ENCODE measurements at places on chromosomes 2 and 18.

DNA sequence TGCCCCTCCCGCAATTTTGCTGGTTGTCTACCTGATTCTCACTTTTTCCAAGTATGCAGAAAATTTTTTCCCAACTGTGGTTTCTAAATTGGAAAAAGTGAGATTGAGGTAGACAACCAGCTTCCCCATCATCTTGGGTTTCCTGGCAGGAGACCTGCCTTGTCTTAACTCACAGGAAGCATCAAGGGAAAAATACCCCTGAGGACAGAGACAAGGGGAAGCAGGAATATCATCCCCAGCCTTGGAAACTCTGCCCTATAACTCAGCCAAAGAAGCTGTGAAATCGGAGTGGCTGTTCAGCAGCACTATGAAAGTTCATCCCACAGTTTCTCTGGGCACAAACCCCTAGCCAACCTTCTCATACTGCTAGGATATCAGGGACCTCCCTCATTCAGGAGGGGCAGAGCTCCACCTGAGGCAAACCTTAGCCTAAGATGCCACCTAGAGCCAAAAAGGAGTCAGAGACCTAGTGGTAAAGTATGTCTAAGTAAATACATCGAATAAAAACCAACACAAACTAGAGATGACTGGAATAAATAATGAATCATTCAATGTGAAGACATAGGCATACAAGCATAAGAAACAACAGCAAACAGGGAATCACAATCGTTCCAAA, 68.2 kb downstream of the ZSWIM2 start:
- DNase-seq = peak; percentile 4

GRCh38 chr2:145108959-145109710, 589.2 kb upstream of the ZEB2 start:
- DNase-seq = no peak

DNA sequence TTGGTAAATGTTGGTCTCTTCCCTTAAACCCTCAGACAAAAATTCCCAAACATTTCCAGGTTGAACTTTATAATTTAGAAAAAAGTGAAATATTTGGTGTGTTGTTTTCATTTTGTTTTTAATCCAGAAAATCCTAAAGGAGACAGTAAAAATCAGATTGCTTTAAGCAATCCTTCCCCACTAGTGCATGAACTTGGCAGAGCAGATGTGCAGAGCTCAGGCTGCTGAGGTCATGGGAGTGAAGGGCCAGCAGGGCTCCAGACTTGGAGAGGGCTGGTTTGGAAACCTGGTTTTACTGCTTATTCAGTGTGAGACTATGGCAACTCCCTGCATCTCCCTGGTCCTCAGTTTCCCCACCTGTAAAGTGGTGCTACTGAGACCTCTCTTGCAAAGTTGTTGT, 66.7 kb upstream of the TEX51 start:
- DNase-seq = no peak

- no peak for DNase-seq
These were observed 9.4 kb downstream of the COPS9 start for GRCh38 chr2:240126731-240127130.

GRCh38 chr2:16066261-16067036, 126.1 kb downstream of the MYCN start:
- no peak for DNase-seq

DNA sequence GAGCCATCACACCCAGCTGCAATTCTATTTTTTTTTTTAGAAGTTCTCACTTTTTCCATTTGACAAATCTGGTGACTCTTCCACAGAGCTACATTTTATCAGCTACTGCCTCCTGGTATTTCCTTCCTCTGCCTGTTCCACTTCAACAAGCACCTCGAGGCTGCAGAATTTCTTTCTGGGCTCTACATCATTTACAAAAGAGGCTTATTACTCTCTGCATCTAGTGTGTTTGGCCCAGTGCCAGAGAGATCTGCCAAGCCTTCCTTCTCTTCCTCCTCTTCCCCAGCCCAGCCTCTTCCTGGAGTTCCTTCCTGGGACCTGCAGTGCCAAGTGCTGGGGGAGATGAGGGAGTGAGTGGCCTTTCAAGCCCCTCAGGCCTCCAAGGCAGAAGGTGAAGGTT, 119.6 kb upstream of the ITGA6 start:
- no peak for DNase-seq

DNA sequence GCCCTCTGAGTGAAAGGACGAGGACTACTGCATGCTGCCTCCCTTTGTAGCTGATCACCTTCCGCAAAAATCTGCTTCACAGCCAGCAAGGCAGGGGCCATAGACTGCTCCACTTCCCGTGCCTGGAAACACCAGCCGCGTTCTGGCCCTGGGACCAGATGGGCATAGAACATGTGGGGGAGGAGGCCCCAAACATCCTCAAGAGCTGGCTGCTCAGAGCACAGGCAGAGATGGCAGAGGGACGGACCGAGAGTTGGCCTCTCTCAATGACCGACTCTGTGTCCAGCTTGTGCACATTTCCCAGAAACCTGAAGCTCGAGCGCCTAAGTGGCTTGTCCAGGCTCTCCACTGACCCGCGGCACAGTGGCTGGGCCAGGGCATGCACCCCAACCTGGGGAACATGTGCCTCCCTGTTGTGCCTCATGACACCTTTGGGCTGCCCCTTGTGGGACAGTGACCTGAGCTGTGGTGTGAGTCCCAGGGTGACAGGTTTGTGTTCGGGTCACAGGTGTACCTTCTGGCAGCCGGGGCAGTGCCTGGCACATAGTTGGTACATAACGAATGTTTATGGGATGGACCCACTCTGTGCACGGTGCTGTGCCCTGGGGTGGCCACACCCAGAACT, 9.1 kb downstream of the KCNF1 start:
- DNase-seq = no peak

- DNase-seq = peak; percentile 47
These were observed 648.9 kb downstream of the TDRD15 start for GRCh38 chr2:21772624-21773023.

GRCh38 chr18:21117409-21118131, 6.0 kb upstream of the ROCK1 start:
- DNase-seq = peak; percentile 87

DNA sequence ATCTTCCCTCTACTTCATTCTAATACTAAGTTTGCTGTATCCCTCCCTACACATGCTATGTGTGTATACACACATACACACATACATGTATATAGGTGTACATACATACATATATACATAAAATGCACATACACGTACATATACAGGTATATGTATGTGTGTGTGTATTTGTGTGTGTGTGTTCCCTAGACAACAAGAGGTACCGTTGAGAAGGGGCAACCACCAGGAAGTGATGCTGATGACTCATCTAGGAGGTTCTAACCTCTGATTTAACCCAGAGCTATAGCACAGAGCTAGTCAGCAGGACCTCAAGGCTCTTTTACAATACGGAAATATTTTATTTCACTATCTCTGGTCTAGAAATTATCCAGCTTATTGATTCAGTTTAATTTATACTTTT, 139.2 kb downstream of the LAMA3 start:
- no peak for DNase-seq

DNA sequence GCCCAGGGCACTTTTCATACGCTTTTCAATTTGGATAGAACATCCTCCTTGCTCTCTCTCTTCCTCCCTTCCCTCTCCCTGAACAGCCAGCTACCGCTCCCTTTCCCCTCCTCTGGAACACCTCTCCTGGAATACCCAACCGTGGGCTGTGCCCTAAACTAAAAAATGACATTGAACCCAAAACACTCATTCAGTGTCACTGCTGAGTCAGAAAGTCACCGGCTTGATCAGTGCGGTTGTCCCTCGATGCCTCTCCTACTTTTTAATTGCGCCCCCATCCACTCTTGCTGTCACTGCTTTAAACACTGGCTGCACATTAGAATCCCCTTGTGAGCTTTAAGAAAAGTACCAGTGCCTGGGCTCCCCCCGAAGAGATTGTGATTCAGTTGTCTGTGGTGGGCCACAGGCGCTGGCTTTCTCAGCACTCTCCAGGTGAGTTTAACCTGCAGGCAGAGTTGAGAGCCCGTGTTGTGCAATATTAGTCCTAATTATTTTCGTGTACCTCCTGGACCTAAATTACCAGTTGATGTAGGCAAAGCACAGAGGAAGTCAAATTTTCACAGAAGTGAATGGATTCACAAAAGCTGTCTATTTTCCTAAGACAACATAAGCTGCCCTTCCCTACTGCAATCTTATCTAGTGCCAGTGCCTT, 302.0 kb downstream of the PRKCE start:
- DNase-seq = no peak

DNA sequence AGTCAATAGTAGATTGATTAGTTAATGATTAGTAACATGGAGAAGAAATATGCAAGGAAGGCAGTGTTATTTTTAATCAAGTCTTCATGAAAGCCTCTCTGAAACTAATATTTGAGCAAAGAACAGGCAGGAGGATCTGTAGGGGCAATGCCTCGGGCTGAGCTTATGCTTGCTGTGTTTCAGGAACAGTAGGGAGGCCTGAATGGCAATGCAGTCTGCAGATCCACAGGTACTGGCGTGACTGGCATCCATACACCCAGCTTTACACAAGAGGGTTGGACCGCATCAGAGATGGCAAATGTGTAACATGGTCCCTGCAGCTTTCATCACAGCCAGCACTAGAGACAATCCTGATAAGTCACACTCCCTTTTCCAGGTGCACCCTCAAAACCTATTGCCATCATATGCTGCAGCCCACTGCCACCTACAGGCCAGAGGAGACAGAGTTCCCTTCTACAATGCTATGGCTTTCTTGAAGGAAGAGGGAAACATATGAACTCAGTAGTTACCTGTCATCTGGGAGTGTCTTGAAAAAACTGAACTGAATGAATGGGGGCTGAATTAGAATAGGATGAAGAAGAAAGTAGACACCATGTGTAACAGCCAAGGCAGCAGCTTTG, 582.4 kb upstream of the RAB6C start:
- DNase-seq = peak; percentile 3

- no peak for DNase-seq
These were observed 218.5 kb downstream of the MYT1L start for GRCh38 chr2:2112416-2113105.

GRCh38 chr2:37838541-37839167, 86.4 kb upstream of the RMDN2 start:
- DNase-seq = no peak

DNA sequence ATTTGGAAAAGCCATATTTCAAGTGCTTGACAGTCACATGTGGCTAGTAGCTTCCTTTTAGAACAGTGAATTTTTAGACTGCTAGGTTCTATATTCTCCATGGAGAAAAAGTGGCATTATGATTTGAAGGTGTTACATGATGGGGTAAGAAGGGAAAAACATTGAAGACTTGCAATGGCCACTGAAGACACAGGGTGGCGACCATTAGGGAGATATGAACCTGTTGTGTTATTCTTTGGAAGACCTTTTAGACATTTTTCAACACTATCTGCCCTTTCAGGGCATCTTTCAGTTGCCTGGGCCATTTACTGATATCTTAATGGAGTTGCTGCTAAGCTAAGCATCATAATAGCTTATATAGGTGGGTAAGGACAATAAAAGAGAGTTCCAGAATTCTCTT, 1387.2 kb downstream of the SUCLG1 start:
- DNase-seq = no peak

- peak; percentile 13 for DNase-seq
These were observed 328.5 kb downstream of the FIGN start for GRCh38 chr2:163407296-163407695.

DNA sequence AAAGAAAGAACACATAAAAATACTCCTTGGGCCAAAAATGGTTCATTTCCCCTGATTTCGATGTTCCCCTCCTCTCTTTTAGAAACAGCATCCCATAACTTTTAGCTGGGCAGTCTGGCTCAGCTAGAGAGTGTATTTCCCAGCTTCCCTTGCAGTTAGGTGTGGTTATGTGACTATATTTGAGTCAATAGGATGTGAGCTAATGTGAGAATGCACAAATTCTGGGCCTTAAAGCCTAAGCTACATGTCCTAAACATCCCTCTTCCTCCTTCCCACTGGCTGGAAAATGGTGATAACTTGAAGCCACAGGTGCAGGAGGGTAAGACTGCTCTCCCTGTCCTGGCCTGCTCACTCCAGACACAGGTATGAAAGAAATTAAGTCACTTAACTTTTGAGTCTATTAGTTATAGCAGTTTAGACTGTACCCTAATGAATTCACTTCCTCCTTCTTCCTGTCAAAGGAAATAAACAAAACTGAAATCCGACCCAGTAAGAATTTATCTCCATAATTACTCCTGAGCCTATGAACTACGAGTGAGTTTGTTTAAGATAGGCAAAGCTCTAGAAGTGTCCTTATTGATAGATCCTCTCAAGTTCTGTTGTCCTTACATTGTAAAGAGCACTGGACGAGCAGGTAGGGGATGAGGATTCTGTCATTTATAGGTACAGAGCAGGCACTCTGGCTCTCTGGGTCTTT, 177.6 kb downstream of the MTX2 start:
- no peak for DNase-seq

- no peak for DNase-seq
These were observed 170.2 kb upstream of the SMAD2 start for GRCh38 chr18:48100651-48101165.

DNA sequence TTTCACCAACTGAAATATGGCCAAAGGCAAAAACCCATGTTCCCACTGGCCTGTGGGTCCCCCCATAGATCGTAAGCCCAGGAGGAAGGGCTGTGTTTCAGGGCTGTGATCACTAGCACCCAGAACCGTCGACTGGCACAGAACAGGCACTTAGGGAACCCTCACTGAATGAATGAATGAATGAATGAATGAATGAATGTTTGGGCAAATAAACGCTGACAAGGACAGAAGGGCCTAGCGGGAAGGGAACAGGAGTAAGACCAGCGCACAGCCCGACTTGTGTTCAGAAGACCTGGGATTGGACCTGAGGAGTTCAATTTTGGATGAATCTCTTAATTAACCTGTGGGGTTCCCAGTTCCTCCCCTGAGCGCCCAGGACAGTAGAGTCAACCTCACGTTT, 76.2 kb downstream of the TPO start:
- no peak for DNase-seq

- peak; percentile 65 for DNase-seq
These were observed 197.5 kb upstream of the COL3A1 start for GRCh38 chr2:188776634-188777033.

GRCh38 chr2:240021488-240022104, 3.5 kb downstream of the NDUFA10 start:
- DNase-seq = no peak

Data from fibroblast of skin of left quadriceps (primary cell).